ENCODE measurements at places on chromosomes 4 and X.
A peak's percentile ranks its signal among the peaks of the same experiment; 100 is the strongest.

- no peak for DNase-seq
Measured at GRCh38 chrX:147846676-147847075, 65.0 kb upstream of the FMR1 start.

- no peak for DNase-seq
Measured at GRCh38 chrX:2665387-2666304, 25.4 kb upstream of the CD99 start.

GRCh38 chrX:9539605-9540387, 74.9 kb downstream of the TBL1X start:
- DNase-seq: no peak

DNA sequence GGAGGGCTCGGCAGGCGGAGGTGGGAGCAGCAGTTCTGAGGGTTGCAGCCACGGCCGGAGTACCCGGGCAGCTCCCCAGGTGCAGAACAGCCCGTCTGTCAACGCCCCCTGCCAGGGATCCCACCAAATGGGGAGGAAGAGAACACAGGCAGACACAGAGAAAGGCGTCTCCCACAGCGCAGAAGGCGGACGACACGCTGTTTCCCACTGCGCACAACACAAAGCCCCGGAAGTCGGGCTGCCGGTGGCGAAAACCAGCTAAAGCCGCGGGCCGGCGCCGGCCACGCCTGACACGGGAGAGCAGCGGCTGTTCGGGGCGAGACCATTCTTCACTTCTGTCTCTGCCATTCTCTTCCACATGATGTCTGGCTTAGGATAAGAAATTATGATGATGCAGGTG, 31.6 kb downstream of the CTBP1 start:
- no peak for DNase-seq

DNA sequence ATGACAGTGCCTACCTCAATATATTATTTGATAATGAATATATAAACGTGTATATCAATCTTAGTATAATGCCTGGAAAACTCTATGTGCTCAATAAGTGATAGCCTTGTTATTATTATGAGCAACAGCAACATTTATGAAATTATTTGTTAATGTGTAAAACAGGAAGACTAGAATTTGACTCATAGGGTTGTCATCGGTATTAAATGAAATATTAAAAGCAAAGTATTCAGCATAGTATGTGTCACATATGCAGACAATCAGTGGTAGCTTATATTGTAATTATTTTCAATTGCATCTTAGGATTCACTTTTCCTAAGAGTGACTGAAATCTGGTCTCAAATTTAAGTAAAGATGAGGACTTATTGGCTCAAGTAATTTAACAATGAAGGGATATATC, 24.6 kb downstream of the SPANXD start:
- peak; percentile 2 for DNase-seq

- peak; percentile 38 for DNase-seq
Measured at GRCh38 chr4:22391551-22391950, 124.3 kb downstream of the ADGRA3 start.

- peak; percentile 9 for DNase-seq
Measured at GRCh38 chr4:125101719-125102118, 213.0 kb upstream of the FAT4 start.

DNA sequence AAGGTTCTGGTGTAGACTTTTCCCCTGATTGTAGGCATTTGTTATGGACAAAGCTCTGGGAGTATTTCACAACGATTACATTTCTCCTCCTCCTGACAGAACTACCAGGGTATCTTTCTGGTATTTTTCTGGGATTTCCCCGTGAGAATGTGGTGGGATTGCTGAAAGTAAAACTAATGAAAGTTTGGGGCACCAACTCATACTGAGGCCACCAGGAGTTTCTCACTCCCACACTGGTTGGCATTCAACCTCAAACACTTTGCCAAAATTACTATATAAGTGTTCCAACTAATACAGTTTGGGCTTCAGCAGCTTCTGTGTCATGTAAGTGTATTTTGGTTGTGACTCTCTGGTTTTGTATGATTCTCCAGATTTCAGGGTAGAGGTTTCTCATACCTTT, 855.1 kb downstream of the GLUD2 start:
- no peak for DNase-seq

GRCh38 chr4:1683261-1683735, 815 bp downstream of the FAM53A start:
- DNase-seq: peak; percentile 90

GRCh38 chrX:121310820-121311219, 263.4 kb downstream of the GLUD2 start:
- DNase-seq: no peak

GRCh38 chrX:40108959-40109287, 11.2 kb upstream of the BCOR start:
- DNase-seq: peak; percentile 75

DNA sequence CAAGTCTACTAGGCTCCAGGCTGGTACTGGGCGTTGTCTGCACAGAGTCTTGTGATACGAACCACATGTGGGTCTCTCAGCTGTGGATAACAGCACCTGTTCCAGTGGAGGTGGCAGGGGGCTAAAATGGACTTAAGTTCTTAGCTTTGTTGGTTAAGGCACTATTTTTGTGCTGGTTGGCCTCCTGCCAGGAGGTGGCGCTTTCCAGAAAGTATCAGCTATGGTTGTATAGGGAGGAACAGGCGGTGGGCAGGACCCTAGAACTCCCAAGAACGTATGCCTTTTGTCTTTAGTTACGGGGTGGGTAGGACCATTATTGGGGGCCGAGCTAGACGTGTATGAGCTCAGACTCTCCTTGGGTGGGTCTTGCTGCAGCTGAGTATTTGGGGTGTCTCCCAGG, 1138.4 kb downstream of the PCDH19 start:
- DNase-seq: no peak

GRCh38 chr4:24578364-24578763, 6.0 kb downstream of the DHX15 start:
- no peak for DNase-seq

- peak; percentile 15 for DNase-seq
Measured at GRCh38 chr4:88006956-88007303, 505 bp upstream of the PKD2 start.

- no peak for DNase-seq
Measured at GRCh38 chr4:18077808-18078207, 56.3 kb upstream of the LCORL start.

GRCh38 chr4:29104694-29105093, 1615.5 kb upstream of the PCDH7 start:
- no peak for DNase-seq

DNA sequence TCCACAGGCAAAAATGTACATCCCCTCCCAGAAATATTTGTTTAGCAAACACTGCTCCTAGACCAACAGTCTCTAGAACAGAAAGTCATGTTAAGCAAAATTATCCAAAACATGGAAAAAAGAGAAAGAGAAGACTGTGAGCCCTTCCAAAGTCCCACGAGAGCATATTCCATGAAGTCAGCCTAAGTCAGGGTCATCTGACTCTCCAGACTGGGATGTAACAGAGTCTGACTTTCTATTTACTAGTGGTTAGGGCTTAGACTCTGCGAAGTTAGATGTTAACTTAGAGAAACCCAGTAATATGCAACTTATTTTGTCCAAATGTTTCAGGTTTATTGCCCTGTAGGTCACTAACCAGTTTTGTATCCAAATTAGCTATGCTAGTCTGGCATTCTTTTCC, 102.3 kb downstream of the MID1 start:
- DNase-seq: no peak

DNA sequence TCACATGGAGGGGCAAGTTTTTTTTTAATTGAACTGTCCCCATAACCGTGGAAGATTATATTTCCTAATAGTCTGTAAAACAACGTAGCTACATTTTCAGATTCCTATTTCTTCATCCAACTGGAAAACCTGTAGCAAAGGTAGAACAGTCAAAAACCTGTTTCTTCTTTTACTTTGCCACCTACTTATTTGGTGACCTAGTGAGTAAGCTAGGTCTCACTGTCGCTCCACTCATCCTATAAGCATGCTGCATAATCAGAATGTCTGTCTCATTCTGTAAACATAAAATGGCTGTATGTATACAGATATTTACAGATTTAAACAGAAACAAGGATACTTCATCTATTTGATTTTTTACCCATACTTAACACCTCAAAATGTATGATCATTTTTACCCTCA, 20.4 kb downstream of the MAML3 start:
- no peak for DNase-seq

GRCh38 chr4:125235971-125236370, 78.8 kb upstream of the FAT4 start:
- no peak for DNase-seq

DNA sequence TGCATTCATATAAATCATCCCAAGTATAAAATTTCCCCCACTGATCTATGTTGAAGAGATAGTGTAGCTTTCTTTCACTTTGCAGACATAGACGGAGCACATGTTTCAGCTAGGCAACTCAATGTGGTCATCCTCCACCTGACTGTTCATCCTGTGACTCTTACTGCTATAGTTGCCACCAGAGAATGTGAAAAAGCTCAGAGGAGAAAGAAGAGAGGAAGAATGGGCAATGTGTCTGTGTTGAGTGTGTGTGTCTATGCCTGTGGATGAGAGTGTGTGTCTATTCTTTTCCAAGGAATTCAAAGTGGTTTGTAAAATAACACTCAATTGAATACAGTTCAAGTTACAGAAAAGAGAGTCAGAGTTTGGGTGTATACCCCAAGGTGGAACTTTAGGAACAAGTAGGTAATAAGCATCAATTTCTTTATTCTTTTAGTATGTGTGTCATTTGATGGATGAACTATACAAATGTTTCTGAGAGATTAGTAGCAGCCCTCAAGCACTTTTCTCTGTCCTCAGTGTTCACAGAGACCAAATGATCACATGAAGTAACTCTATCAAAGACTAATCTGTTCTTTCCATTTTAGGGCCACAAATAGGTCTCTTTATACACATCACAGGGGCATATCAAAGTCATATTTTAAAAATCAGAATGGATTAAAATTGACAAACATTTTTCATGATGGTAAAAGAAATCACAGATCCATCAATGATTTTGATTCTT, 2.3 kb downstream of the SNCA start:
- DNase-seq: no peak

GRCh38 chr4:156584100-156584499, 387.5 kb downstream of the PDGFC start:
- DNase-seq: no peak

- DNase-seq: no peak
Measured at GRCh38 chr4:178970433-178971140, 1528.3 kb upstream of the AGA start.

- DNase-seq: peak; percentile 31
Measured at GRCh38 chrX:28586981-28587551, at the start of gene IL1RAPL1. Gene IL1RAPL1, plus strand, starts transcription at chrX:28587446.

DNA sequence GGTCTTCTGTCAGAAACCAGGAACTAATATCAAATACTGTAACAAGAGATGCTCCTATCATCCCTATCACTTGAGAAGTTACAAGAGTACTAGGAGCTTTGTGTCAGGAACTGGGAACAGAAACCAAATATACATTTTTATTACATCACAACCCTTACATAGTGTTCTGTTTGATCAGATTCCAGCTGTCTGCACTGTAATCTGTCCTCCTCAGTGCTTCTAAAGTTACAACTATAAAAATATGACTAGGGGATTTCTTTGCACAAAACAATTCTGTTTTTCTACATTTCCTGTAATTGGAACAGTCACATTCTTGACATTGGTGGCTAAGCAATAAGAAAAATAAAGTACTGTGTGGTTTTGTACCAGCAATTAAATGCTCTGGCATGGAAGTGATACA, 686.0 kb downstream of the PDHA2 start:
- DNase-seq: no peak

GRCh38 chr4:37885496-37885895, 5.4 kb upstream of the TBC1D1 start:
- no peak for DNase-seq

DNA sequence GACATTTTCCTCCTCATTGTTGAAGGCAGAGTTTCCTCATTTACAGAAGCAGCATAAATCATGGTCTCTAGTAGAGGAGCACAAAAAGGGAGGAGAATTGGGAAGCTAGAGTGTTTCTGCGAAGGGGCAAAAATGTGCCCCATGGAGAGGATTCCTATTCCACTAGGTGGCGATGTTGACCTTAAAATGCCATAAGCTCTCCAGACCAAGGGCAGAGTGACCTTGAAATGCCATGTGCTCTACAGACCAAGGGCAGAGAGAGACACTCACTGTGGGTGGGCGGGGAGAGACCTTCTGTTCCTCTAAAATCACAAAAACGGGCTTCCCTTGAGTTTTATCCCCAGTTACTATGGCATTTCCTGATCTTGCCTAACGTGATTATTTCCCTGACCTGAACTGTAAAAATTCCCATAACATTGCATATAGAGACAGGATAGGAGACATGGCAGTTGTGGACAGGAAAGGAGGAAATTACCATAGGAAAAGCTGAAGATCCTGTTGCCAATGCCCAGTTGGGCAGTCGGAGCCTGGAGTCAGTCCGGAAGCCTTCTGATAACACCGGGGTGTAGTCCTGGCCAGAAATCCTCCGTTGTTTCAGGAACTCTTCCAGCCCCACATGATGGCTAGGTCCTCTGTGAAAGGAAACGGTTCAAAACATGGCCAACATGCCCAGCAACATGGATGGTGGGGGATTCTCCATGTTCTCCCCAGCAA, 567.7 kb downstream of the MAGEB5 start:
- peak; percentile 27 for DNase-seq

DNA sequence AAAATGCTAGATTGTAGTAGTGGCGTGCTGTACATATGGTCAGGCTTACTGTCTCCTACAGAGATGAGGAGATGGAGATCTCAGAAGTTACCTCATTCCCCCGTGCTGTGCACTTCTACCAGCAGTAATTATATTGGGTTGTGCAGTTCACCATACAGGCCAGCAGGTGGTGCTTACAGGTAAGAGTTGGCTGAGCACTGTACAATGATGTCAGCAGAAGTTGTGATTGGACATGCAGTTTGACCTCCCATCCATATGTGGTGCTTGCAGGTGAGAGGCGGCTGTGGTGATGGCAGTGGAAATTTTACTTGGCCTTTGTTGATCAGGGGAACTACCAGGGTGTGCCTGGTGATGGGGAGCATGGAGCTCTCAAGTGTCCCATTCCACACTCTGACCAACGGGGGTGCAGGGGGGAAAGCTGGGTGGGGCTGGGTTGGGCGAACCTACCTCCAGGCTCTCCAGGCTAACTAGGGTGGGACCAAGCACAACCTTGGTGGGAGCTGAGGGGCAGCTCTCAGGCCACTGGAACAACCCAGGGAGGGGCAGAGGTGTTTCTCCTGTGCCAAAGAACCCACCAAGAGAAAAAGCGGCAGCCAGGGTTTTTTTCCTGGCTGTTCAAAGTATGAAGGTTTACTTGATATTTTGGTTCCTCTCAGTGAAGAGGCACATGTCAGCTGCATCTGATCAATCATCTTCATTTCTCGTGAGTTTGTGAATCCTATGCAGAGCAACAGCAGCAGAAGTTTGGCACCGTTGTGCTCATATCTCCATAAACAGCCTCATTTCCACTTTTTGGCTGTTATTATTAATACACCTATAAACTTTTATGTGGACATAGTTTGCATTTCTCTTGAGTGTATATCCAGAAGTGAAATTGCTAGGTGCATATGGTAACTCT, 73.8 kb upstream of the FREM3 start:
- DNase-seq: peak; percentile 68

DNA sequence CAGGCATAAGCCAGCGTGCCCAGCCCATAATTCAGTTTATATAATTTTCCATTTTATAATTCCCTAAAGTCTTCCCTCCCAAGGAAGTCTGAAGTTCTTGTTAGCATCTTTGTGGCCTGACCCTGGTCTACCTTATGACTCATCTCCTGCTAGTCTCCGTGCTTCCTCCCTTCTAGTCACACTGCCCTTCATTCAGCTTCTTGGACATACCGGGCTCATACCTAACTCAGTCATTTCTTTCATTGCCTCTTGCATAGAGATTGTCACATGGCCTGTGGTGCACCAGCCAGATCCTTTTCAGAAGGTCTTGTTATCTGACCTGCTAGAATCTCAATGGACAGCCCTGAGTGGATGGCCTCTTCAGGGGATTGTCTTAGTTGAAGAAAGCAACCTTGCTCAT, 22.8 kb upstream of the MAML3 start:
- DNase-seq: peak; percentile 69
